Stomach (tissue), 19 donors: ENCODE measurements at places on chromosomes 7 and 10. TPM values are rescaled to one million over a fixed set of nuclear protein-coding genes. Genes with fewer than 3 reads are reported as not detected.
A peak's percentile ranks its signal among the peaks of the same experiment; 100 is the strongest.

GRCh38 chr10:6270951-6271350 is 68.2 kb downstream of the PFKFB3 start:
- no peak for DNase-seq

DNA sequence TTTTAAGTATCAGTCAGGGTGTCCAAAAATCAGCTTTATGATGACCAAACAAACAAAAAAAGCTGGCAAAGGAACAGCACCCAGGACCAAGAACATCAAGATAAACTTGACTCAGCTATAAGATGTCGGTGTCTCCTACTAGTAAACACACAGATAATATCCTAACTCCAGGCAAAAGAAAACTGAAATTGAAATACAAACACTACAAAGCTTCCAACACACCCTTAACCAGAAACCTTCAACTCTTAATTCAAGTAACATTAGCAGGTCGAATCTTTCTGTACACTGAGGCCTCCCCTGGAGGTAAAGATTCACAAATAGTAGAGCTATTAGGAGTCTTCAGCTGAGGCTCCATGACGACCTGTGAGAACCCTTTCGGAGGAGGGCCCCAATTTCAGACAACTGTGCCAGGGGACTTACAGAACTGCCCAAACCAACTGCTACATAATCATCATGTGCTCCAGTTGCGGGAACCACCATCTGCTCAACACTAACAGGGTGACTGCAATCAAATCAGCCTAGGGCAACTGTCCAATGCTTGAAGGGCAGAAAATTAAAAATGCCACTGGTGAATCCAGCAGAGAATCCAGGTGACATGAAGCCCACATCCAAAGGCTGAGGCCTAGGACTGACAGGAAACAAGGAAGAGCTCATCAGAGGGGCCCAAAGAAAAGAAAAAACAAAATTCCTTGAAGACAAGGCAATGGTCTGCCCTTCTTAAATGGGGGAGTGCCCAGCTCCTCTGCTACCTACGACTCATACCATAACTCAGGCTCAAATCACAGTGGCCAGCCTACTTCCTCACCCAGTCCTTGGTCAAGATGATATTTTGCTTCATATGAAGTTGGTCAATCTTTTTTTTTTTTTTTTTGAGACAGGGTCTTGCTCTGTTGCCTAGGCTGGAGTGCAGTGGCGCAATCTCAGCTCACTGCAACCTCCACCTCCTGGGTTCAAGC is 20.0 kb downstream of the XPNPEP1 start:
- DNase-seq, result peak; percentile 48

- peak; percentile 39 for DNase-seq
Measured at GRCh38 chr10:96511044-96511945, 2.4 kb downstream of the TLL2 start.

CASP7 gene
- total RNA-seq, result 62.6 TPM
